ENCODE measurements at places on chromosomes 5 and 9. TPM values are rescaled to one million over a fixed set of nuclear protein-coding genes. Genes with fewer than 3 reads are reported as not detected.

DNA sequence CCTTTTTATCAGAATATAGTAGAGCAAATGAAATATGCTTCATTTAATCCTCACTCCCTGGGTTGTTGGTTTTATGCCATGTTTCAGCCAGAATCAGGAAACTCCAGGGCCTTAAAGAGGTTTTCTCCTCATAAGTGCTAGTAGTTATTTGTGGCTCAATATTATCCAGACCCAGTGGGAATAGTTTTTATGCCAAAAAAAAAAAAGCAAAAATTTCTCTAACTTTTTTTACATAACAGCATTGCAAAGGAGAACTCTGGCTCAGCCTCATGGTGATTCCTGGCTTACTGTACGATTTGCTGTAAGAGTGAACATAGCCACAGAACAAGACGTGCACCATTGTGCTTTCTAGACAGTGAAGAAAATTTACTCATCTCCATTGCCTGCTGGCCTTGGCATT is 232.5 kb downstream of the PJA2 start:
- DNase-seq: no peak

- no peak for DNase-seq
Observed at GRCh38 chr5:6439588-6440550, 8.8 kb upstream of the UBE2QL1 start.

DNA sequence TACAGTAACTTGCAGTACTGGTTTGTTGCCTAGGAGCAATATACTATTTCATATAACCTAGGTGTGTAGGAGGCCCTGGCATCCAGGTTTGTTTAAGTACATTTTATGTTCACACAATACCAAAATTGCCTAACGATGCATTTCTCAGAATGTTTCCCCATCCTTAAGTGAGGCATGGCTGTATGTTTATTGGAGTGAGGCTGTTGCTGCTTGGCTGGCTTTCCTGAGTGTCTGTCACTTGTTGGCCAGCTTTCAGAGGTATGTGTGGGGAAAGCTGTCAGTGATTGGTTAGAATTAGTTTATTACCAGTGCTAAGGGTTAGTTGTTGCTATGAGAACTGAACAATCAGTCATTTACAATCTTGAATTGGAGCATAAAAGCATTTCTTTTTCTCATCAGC is 154.1 kb upstream of the CDH12 start:
- DNase-seq: no peak

DNA sequence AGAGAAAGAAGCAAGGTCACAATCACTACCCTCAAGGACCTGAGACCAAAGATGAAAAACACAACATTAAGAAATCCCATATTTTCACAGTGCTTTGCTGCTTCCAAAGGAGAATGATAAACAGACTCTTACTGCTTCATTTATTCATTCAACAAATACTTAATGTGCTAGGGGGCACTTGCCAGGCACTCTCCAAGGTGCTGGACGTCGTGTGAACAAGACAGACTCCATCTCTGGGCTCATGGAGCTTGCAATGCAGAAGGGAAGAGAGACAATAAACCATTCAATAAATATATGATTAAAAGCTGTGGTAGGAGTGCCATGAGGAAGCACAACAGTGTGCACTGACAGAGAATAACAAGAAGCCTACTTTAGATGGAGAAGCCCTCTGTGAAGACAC is 327.7 kb downstream of the CDK5RAP2 start:
- no peak for DNase-seq

DNA sequence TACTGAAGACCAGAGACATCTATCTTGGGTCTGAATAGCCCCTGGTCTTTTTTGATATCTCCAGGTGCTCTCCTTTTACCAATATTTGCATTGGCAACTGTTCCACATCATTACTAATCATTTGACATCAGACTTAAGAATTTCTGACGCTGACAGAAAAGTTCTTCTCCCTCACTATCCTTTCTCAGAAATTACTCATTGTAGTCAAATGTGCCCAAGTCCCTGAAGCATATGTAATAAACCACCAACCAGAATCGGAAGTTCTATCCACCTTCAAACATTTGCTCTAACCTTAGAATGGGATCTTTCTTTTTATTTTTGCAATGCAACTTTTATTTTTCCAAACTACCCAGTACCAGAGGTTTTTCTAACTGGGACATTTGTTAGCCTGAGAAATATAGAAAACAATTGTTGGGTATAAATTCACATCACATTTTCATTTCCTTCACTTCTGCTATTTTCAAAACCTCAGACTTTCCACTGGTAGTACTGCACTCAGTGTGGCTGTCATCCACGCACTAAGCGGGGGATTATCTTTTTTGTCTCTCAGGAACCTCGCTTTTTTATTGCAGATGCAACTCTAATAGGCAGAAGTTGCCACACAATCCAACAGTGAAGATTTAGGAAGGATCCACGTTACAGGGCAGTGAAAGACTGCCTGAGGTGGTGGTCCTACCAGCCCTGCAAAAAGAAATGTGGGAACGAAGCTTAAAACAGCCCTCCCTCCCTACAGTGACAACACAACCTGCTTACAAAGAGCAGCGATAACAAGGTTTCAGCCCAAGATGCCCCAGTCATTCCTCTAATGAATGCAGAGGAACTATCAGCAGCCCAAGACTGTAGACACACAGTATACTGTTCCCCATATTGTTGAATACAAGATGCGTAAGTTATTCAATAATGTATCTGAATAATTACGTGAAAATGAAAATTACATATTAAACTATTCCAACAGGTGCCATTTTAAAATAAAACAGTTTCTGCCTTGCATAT is 201.2 kb downstream of the EBF1 start:
- no peak for DNase-seq

GRCh38 chr5:111680737-111681413 is 76.1 kb downstream of the NREP start:
- DNase-seq: peak; percentile 60

- DNase-seq: no peak
Observed at GRCh38 chr5:159061834-159062474, 37.8 kb downstream of the EBF1 start.

GRCh38 chr5:89133975-89134374 is 251.0 kb upstream of the MEF2C start:
- DNase-seq: no peak

- no peak for DNase-seq
Observed at GRCh38 chr9:6877671-6878161, 119.9 kb downstream of the KDM4C start.

- no peak for DNase-seq
Observed at GRCh38 chr9:68762570-68762969, 57.5 kb downstream of the PIP5K1B start.

DNA sequence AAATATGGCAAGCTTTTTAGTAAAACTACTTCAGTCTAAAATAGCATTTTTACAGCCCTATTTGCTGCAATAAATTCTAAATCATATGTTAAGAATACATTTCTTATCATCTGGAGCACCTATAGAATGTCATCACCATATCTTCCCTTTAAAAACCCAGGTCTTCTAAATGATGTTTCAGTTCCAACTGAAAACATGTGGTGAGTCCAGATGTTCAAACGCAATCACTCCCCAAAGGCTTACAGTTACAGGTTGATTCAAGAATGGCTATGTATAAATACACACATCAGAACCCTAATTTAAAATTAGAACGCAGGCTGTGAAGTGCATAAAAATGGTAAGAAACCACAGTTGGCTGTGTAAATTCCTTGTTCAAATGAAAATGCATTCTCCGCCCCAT is 796.3 kb downstream of the MAT2B start:
- no peak for DNase-seq

GRCh38 chr5:160660132-160660531 is 191.9 kb downstream of the ATP10B start:
- no peak for DNase-seq

DNA sequence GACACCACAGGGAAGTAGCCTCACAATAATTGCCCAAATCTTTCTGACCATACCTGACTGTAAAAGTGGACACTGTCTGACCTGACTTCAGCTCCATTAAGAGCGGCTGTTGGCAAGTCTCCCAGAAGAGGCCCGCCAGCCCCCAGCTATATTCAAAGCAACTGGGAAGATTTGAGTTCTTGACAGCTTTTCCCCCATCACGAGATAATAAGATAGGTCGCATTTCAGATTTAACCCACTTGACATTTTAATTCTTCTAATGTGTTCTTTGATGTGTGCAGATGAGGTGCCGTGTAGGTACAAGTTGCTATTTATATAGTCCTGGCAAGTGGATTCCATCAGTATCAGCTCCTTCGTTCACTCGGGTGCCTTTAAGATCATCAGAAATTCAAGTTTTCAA is 345.7 kb downstream of the DRD1 start:
- no peak for DNase-seq

DNA sequence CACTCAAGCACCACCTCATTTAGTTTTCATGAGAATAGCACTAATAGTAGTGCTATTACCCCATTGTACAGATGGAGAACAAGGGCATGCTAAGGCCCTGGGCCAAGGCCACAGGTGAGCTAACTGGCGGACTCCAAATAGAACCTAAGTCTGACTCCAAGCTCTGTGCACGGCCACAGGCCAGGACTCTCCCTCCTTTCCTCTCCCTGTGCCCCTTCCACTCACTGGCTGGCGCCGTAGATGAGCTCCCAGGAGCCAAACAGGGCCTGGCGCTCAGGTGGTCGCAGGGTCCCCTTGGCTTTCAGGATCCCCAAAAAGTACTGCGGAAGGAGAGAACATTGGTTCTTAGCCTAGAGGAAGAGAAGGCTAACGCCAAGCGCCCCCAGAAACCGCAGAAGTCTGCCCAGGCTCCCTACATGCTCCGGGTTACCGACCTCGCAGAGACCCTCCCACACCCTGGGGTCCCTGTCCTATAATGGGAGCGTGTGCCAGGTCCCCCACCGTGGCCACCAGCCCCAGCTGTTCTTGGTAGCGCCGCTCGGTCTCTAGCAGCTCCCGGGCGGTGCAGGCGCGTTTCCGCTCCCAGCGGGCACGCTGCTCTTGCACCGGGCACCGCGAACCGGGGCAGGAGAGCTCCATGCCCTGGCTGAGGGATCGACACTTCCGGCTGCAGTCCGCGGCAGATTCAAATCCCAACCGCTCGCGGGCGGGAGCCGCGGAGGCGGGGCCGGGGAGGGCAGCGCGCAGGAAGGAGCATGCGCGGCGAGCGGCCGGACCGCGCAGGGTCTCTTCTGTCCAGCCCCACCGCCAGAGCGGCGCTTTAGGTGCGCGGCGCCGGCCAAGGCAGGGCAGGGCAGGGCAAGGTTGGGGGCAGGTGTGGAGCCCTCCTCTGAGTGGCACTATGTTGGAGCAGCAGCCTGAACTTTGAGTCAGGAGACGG is at the start of gene ARHGEF39:
TSS of gene ARHGEF39 (minus strand) at position 665 of the 940 bp plus-strand sequence. CDS start at position 639, 26 bp downstream.
- DNase-seq: peak; percentile 53

GRCh38 chr9:133492061-133493021 is 13.4 kb upstream of the SLC2A6 start:
- DNase-seq: peak; percentile 46

- no peak for DNase-seq
Observed at GRCh38 chr5:135365281-135365680, 33.8 kb downstream of the MACROH2A1 start.

- no peak for DNase-seq
Observed at GRCh38 chr5:96750110-96750822, 57.5 kb downstream of the ERAP1 start.

DNA sequence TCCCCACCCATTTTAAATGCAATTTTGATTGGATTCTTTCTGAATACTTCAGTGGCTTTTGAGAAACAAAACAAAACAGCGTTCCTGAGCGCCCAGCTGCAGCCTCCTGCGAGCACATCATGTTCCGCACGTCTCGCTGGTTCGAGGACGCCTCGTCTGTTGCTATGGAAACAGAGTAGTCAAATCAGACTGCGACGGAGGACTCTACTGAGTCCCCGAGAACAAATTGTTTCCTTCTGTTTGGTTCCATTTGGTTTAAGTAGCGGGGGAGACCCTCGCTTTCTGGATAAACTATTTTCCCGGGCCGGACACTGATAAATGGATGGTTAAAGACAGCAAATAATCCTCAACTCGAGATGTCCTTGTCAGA is 69.0 kb downstream of the SLC28A3 start:
- no peak for DNase-seq

DNA sequence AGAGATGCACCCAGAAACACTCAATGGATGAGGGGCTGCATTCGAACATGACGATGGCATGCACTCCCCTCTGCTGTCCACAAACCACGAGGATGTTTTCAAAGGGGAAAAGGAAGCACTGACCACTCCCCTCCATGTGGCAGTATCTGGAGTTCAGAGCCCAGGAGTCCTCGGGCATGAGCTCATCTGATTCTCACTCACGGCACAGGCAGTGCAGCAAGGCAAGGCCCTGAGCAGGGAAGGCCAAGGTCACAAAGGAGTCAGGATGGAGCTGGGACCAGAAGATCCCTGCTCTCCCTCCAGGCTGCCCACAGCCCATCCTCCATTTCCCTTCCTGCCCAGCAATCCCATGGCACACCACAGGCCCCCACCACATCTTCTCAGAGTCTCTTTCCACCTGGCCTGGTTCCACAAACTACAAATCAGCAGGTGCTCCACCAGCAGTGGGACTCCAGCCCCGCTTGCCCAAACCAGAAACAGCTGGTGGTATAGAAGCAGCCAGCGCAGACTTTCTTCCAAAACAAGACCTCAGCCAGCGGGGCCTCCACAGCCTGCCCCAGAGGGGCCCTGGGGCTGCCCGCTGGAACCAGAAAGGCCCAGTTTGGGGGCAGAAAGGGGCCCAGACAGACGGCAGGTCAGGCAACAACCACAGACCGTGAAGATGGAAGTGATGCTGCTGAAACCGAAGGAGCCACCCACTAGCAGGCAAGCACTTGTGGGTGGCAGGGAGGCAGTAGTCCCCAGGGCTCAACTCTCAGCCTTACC is 12.2 kb downstream of the TNIP1 start:
- no peak for DNase-seq

DNA sequence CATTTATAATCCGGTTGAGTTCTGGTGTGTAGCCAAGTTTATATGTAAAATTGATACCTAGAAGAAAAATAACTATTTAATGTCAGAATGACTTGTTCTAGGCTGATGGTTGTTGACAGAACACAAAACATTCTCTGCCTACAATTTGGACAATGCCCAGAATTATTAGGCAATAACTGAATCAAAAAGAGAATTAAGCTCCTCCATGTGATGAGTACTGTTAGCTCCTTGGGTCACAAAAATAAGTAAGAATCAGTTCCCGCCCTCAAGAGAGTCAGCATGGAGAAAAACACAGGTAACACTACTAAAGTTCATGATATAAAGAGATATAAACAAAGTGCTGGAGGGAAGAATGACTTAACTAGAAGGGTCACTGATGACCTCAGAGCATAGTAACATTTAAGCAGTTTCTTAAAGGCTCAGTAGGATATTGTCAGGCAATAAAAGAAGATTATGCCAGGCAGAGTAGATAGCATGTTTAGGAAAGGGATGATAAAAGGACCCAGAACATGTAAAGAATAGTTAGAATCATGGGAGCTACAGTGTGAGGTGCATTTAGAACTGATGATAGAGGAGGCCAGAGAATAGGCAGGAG is 200.5 kb upstream of the ACTBL2 start:
- no peak for DNase-seq

Gene STKLD1
- total RNA-seq: 0.59 TPM

Gene FASTKD3
- 13.3 TPM for total RNA-seq

Gene ZNF883
- 2.6 TPM for total RNA-seq

Gene RLN1
- 0.48 TPM for total RNA-seq

Gene CAST
- 400 TPM for total RNA-seq

Gene C7
- 109 TPM for total RNA-seq

Gene FOXD4L6
- total RNA-seq: not detected

Gene ORM2
- total RNA-seq: not detected

Gene ZNF474
- 0.48 TPM for total RNA-seq

Gene SOHLH1
- not detected for total RNA-seq

Gene OR1J2
- not detected for total RNA-seq

Gene C9orf50
- total RNA-seq: not detected

Gene FCN2
- total RNA-seq: 0.73 TPM

Gene SPATA9
- not detected for total RNA-seq

Gene ANKRD20A1
- total RNA-seq: 2.9 TPM

Gene DMRT3
- 1.8 TPM for total RNA-seq

Gene TJP2
- total RNA-seq: 85.2 TPM
